Activated CD4-positive, alpha-beta T cell treated with anti-CD3 and anti-CD28 coated beads, Interleukin-2, Interleukin-4, amounts not matched to agents 100 ng/mL and 50 ng/mL, durations not matched to agents 16 hours and 8 hours (primary cell): ENCODE measurements at places on chromosomes 5 and 9.

DNA sequence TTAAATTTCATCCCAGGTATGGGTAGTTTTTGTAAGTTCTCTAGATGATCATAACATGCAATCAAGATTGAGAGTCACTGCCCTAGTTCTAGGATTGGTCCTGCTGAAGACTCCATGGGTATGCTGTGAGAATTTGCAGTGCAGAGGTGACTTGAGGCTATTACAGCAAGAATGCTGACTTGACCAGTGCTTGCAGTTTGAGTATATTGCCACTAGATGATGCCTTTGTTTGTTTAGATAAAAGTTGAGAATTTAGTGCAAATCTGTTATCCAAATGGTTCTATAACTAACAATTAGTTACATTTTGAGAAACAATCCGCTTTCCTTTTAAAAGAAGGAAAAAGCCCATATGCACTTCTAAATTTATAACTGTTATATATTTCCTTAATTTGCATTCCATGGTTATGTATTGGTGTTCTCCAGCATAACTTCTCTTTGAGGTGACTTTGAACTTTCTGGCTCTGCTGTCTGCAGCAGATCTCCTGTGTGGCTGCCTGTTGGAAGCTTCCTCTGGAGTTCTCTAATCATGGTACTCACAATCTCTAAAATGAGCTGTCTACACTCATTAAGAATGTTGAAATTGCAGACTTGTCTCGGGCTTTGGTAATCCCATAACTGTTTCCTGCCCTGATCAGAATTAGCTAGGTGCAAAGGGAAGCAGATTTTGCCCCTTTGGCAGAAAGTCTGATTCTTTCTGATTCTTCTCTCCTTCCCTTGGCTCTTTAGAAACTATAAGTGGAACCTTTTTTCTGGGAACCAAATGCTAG, 24.9 kb downstream of the MELK start:
- no peak for DNase-seq

DNA sequence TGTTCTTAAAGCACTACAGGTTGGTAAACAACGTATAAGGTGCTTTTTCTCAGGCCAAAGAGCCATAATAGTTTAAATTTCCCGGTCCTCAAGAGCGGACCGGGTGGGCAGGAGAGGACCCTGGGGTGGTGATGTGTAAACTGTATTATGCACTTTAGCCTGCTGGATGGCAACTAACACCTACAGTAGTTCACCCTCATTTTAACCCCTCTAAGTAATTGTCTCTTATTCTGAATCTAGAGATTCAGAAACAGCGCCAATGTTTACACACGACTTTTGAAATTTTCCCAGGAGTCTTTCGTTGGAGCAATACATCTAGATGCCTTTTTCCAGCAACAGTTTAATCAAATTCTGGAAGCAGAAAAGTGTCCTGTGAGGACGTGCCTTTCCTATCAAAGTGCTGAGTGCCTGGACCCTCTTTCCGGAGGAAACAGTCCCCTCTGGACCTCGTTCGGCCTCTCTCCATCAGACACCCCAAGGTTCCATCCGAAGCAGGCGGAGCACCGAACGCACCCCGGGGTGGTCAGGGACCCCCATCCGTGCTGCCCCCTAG, 676 bp upstream of the OCLN start:
- DNase-seq = no peak

DNA sequence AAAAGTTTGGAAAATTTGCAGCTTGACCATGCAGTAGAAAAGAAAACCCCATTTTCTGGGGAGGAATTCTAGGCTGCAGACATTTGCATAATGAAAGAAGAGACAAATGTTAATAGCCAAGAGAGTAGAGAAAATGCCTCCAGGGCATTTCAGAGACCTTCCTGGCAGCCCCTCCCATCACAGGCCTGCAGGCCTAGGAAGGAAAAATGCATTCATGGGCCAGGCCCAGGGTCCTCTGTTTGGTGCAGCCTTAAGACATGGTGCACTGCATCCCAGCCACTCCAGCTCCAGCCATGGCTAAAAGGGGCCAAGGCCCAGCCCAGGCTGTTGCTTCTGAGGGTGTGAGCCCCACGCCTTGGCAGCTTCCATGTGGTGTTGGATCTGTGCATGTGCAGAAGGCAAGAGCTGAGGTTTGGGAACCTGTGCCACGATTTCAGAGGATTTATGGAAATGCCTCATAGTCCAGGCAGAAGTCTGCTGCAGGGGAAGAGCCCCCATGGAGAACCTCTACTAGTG, 75.0 kb upstream of the OR13F1 start:
- no peak for DNase-seq

GRCh38 chr9:33263131-33264002, 1.1 kb downstream of the BAG1 start:
- DNase-seq = peak; percentile 13

DNA sequence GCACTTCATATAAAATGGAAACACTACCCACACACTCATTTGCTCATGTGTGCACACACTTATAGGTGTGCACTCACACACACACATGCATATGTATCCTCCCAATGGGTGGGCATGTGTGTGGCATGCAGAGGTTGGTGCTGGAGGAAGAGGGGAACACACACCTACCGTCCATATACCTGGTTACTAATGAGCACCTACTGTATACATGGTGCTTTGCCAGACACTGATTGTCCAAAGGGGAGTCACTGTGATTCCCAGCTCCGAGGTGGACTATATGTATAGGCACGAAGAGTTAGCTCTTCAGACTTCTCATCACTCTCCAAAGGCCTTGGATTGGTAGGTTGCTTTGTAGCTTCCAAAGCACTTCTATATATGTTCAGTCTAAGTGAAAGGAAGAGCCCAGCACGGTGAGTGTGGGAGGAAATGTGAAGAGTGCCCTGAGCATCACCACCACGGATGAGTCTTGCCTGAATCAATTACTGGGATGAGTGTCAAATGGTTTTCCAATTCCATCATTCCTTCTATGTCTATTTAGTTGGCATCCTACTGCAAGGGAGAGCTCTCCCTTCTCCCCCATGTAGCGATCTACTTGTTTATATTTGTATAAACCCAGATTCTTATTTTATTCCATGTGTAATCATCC, 12.6 kb upstream of the ERGIC1 start:
- DNase-seq = no peak

DNA sequence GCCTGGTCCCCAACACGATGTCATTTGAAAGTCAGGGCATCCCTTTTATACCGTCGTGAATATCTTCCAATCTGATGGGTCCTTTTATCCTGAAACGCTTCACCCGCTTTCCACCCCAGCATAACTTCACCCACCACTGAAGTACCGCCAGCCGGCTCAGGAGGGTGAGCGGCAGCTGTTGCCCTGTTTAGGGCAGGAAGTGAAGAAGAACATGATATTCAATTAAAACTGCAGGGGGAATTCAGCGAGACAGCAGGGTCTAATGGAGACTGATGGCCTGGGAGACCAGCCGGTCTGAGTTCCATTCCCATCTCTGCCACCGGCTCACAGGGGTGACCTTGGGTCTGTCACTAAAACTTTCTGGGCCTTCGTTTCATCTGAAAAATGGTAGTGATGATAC, 68.2 kb upstream of the EGFLAM start:
- DNase-seq = no peak

- DNase-seq = no peak
These were observed 290.2 kb upstream of the POU5F2 start for GRCh38 chr5:94031631-94032030.

DNA sequence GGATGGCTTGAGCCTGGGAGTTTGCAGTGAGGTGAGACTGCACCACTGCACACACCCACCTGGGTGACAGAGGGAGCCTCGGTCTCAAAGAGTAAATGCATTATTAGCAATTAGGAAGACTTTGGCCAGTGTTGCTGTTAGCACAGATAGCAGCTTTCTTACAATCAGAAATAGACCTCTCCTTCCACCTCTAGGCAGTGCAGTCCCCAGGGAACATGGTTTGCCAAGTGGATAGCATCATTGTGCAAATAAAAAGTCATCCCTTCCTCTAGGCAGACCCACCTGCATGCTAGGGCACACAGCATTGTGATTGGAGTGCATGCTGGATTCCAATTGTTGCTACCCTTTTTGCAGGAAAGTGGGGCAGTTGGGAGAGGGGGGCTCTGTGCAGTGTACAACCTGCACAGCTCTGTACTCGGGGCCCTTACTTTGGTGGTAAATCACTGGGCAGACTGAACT, 77.9 kb upstream of the KLF9 start:
- no peak for DNase-seq

DNA sequence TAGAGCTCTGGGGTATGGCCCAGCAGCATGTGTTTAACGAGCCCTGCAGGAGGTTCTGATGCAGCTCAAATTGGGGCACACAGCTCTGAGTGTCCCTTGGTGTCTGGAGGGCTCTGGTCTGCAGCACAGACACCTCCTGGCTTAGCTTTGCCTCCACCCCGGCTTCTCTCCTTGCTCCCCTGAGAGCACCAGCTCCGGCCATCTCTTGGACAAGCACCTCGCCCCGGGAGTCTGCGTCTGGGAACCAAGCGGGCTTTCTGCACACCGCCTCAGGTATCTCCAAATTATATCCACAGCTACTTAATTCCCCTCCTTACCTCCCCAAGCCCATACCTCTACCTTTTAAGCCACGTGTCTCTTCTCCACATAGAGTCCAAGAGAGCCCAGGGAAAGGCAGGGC, 83.7 kb upstream of the IRX4 start:
- DNase-seq = no peak

GRCh38 chr9:25537808-25538207, 140.4 kb downstream of the TUSC1 start:
- DNase-seq = no peak
